ENCODE measurements at places on chromosomes 7 and 10.

- no peak for DNase-seq
Observed at GRCh38 chr7:96059075-96059474, 262.8 kb downstream of the SLC25A13 start.

GRCh38 chr7:43779045-43779812 is 20.7 kb downstream of the BLVRA start:
- DNase-seq: no peak

DNA sequence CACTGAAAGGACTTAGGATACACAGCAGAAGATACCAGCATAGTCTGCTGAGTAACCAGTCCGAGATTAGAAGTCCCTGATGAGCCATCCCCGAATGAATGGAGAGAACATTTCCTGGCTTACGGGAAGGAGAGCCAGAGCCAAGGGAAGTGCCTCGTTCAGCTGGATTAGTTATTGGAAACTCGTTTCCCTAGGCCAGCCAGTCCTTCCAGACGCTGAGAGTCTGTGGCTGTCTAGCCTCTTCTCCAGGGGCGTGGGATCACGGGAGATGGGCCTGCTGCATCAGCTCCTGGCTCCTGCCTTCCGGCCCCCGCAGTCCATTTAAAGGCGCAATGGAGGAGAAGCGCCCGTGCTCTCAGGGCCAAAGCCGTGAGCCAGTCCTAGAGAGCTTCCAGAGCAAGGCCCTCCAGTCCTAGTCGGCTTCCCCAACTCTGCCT is 712.8 kb downstream of the PARD3 start:
- no peak for DNase-seq

GRCh38 chr10:131978851-131979250 is 2.9 kb downstream of the BNIP3 start:
- no peak for DNase-seq

DNA sequence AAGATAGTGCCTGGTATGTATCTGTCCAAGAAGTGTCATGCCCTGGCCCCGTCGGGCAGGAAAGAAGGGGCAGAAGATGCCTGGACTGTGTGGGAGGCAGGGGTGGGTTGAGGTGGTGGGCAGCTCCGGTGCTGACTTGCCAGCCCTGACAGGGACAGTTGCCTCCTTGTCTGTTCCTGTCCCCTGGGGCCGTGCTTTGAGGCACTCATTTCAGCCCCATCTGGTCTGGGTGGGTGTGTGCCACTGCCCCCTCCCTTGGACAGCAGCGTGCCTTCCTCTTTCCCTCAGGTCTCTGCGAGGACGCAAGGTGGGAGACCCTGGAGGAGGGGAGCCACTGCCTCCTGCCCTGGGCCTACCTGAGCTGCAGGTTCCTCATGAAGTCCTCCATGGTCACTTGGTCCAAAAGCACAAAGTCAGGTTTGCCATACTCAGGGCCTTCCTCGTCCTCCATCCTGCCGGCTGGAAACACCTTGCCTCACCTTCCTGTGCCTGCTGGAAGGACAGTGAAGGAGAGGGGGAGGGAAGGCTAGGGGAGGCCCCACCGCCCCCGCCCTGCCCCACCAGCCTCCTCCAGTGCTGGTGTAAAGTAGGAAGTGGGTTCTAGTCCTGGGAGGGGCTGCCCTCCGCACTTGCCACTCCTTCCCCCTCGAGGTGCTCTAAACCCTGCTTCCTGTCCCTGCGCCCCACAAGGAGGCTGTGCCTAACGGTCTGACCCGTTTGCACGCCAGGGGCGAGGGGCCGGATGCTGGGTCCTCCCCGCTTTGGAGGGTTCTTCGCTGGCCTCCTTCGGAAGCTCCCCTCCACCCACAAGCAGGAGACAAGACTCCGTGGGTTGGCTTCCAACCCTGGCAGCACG is at the start of gene MYO1G:
Gene MYO1G (minus strand): TSS at position 505 of the 856 bp plus-strand sequence. CDS start 54 bp downstream, at position 451.
- peak; percentile 97 for DNase-seq

DNA sequence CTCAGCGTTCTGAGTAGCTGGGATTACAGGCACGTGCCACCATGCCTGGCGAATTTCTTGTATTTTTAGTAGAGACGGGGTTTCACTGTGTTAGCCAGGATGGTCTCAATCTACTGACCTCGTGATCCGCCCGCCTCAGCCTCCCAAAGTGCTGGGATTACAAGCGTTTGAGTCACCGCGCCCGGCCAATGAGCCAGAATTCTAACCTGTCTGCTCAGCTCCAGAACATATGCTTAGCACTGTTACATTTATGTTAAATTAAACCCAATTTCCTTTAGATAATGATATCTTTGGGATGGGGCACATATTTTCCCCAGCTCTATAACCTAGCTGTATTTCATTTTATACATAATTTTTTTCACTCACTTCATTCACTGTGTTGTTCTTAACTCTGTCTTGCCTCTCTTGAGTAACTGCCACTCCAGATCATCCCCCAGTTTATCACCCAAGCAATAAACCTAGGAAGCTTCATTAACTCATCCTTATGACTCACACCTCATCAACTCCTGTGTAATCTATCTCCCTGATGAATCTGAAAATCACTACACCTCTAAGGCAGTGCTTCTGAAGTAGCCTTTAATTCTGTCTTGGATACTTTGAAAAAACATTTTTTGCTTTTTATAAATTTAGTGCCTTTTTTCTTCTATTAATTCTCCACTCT is 559.7 kb upstream of the ZWINT start:
- no peak for DNase-seq

- no peak for DNase-seq
Observed at GRCh38 chr7:157990881-157991250, 596.8 kb downstream of the PTPRN2 start.

- peak; percentile 84 for DNase-seq
Observed at GRCh38 chr10:43689955-43690771, 41.5 kb upstream of the ZNF32 start.

- no peak for DNase-seq
Observed at GRCh38 chr10:114379631-114380041, 24.7 kb downstream of the AFAP1L2 start.

GRCh38 chr7:26856176-26856985 is 8.0 kb downstream of the SKAP2 start:
- DNase-seq: no peak

DNA sequence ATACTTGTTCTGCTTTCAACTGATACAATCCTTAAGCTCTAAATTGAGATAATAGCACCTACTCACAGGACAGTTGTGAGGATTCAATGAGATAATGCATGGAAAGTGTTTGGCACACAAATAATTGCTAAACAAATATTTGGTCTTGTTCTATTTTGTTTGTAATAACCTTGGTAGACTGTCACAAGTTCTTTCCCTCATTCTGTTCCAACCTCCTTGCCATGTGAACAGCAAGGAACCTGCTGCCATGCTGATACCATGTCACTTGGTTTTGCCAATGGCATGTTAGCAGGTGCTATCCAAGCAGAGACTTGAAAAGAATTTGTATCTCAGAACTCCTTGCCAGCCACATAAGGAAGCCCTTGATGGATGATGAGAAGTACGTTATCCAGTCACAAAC is 24.8 kb upstream of the TECTB start:
- DNase-seq: no peak

DNA sequence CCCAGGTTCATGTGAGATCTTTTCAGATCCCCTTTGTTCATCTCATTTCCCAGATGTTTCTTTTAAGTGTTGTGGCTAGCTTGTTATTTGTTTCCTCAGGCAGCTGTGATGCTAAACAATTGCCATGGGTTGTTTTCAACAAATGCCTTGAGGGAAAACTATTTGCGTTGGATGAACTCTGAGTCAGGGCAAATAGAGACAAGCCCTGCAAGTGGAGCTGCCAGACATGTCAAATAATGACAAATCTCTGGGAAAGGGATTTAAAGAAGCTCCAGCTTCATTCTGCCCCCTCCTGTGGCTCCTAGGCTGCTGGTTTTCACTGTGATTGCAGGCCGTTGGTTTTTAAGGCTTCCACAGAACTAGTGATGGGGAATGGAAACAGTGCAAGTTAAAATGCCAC is 272.4 kb upstream of the SP8 start:
- DNase-seq: no peak

GRCh38 chr10:45339894-45340293 is 24.5 kb upstream of the OR13A1 start:
- DNase-seq: no peak

DNA sequence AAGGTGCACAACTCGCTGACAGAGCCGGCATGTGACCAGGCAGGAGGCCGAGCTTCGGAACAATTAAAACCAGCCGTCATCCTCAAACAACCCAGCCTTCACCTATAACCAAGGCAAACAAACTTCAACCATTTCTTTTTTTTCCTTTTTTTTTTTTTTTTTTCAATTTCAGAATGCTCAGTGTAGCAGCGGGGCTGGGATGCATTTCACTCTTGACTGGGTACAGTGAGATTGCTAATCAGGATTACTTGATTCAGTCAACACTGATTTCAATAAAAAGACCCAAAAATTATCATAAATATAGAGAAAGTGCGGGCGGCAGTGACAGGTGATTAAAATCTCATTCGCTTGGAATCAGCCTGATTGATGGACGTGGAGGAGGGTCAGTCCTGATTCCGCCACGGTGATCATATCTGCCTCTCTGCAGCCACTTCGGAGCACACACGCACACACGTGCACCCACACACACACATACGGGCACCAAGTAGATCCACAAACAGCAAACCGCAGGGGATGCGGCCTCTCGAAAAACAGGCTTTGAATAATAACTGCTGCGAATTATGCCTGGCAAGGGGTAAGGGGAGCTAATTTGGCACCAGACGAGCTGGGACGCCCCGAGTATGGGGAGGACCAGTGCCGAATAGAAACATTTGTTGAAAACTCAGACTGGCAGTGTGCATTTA is 31.2 kb downstream of the EBF3 start:
- no peak for DNase-seq

GRCh38 chr10:9172276-9172675 is 1117.8 kb downstream of the GATA3 start:
- DNase-seq: no peak

- DNase-seq: peak; percentile 36
Observed at GRCh38 chr10:79905322-79906314, 43.3 kb downstream of the SFTPD start.

GRCh38 chr10:49187950-49188761 is at the start of gene TMEM273:
TMEM273 (minus strand) TSS chr10:49188391; CDS start chr10:49188336, 55 bp downstream.
- peak; percentile 82 for DNase-seq

- no peak for DNase-seq
Observed at GRCh38 chr7:42024537-42024936, 212.5 kb downstream of the GLI3 start.

DNA sequence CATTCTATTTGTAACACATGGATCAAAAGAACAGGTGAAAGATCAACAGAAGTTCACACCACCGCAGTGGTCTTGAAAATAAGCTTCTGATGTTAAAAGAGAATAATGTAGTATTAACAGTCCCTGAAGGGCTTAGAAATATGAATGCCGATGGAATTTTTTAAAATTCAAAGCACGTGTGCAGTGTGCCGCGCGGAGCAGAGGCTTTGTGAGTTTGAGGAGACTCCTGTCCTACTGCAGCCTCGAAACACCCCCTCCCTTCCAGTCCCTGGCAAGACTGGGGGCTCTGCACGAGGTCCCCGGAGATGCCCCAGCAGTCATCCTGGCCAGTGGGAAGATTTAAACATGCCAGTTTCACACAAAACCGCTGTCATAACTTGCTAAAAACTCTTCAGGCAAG is 196.6 kb downstream of the DIP2C start:
- DNase-seq: no peak

GRCh38 chr7:157238087-157238486 is 98.7 kb upstream of the DNAJB6 start:
- DNase-seq: no peak

- DNase-seq: no peak
Observed at GRCh38 chr10:104337521-104337984, 712 bp downstream of the ITPRIP start.

DNA sequence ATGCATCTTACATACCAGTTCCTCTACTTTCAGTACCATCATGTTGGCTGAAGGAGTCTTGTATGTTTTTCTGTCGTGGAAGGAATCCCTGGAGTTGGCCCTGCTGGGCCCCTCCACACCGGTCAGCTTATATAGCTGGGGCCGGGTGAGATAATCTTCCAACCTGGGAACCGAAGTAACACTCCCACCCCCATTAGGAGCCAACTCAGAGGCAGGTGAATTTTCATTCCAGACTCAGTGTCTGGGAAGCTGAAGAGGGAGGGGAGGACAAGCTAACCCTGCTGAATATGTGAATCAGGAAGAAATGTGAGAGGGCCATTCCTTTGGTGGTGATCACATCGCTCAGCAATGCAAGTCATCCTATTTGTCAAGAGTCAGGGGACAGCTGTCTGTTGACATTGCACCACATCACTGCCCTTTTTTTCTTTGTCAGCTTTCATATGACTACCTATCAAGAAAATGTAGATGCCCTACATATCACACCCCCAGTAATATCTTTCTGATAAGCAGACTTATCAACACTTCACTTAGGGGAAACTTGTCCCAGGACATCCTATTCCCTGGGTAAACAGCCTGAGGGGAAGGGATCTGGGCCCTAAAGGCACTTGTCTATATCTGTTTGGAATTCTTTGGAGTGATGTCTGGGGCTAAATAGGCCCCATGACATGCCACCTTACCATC is at the start of gene ANKRD1:
Gene ANKRD1 (minus strand): TSS at position 102 of the 681 bp plus-strand sequence. CDS start 60 bp downstream, at position 42.
- no peak for DNase-seq

DNA sequence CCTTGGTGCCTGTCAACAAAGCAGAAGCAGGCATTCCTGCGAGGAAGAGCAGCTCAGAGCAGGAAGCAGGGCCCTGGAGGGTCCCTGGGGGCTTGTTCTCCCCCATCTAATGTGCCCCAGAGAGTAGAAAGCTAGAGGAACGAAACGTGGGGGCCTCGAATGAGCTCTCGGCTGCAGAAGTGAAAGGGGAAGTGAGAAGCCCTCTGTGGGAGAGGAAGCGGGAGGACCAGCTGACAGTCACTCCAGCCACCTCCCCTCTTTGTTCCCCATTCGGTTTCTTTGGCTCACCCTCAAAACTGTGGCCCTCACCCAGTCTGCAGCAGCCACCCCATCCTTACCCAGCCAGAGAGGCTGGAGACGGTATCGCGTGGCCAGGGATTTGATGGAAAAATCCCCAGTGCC is 25.0 kb downstream of the C10orf105 start:
- no peak for DNase-seq

- no peak for DNase-seq
Observed at GRCh38 chr7:37769291-37769690, 79.1 kb upstream of the NME8 start.

DNA sequence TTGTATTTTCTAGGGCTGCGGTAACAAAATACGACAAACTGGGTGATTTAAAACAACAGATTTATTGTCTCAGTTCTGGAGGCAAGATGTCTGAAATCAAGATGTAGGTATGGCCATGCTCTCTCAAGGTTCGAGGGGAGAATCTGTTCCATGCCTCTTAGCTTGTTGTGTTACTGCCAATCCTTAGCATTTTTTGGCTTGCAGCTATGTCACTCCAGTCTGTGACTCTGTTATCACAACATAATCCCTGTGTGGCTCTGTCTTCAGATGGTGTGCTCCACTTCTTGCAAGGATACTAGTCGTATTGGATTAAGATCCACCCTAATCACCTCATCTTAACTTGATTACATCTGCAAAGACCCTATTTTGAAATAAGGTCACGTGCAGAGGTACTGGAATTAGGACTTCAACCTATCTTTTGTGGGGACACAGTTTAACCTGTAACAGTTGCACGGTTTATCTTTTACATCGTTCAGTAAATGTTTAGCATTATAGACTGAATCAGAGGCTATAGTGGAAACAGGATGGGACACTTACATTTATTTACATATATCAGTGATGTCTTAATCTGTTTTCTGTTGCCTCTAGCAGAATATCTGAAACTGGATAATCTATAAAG is 3.1 kb downstream of the C1GALT1 start:
- no peak for DNase-seq

Measured in activated CD4-positive, alpha-beta T cell treated with anti-CD3 and anti-CD28 coated beads, Interleukin-2, Interleukin-4, amounts not matched to agents 100 ng/mL and 50 ng/mL, durations not matched to agents 16 hours and 8 hours (primary cell).